Hypothalamus (tissue), 51 donors: ENCODE measurements at places on chromosomes 3 and 15.

DNA sequence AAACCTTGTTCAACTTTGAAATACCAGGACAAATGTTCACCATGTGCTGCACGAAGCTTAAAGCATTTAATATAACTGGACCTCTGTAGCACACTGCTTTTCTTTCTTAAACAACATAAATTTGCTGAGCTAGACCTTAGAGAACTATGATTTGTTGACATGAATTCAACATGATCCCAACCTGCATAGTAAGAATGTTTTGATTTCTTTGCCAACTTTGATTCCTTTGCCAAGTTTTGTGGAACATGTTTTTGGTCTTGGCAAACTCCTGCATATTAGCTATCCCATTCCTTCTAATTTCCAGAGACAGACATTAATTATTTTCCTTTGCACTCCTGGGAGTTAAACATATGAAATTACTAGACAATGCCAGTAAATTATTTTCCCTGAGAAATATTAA lies 197.2 kb upstream of the RBMS3 start:
- no peak for DNase-seq

GRCh38 chr15:78641102-78641748 lies at the start of gene CHRNB4:
TSS of gene CHRNB4 (minus strand) at chr15:78641210. CDS start at chr15:78641133, 77 bp downstream.
- DNase-seq: no peak

GRCh38 chr3:102478160-102478559 lies 43.3 kb downstream of the ZPLD1 start:
- DNase-seq: no peak

DNA sequence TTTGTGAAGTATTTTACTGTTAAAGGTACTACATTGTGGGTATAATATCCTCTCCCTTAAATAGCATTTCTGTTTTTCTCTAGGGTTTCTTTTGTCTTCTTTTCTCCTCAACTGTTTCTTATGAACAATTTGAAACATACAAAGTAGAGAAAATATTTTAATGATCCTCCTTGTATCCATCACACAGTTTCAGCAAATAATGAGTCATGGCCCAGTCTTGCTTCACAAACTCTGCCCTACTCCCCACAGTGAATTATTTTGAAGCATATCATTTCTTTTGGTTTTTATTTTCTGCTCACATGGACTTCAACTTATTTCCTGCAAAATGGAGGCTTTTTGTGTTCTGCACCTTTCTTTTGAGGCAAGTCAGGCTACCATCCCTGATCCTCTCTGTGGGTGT lies 6.1 kb upstream of the SCAANT1 start:
- no peak for DNase-seq

GRCh38 chr3:50369012-50369670 lies 9.8 kb upstream of the TMEM115 start:
- no peak for DNase-seq

DNA sequence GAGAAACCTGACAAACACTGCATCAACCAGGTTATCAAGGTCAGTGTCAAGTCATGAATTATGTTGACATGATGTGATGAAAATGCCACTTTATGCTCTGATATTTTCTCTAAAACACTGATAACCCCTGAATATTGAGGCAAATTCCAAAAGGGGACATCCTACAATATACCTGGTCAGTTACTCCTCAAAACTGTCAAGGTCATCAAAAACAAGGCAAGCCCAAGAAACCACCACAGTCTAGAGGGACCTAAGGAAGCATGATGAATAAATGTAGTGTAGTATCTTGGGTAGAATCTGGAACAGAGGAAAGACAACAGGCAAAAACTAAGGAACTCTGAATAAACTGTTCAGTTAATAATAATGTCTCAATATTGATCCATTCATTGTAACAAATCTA lies 275.3 kb upstream of the THRB start:
- DNase-seq: no peak

DNA sequence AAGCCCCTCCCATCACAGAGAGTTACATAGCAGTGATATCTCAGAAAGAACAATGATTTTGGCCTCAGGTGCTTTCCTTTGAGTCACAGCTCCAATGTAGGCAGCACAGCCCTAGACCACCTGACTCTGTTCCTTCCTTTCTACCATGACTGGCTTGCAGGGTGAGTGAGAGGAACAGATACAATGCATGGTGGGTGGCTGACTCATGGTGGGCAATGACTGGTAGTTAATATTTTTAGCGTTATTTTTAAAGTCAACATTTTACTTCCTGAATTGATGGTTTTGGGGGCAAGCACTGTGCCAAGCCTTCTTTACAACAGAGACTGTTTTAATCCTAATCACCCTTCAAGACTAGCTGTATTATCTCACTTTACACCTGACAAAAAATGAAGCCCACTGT lies 32.8 kb upstream of the ST3GAL6 start:
- no peak for DNase-seq
